ENCODE measurements at places on chromosomes 16 and 17. TPM values are rescaled to one million over a fixed set of nuclear protein-coding genes. Genes with fewer than 3 reads are reported as not detected.

DNA sequence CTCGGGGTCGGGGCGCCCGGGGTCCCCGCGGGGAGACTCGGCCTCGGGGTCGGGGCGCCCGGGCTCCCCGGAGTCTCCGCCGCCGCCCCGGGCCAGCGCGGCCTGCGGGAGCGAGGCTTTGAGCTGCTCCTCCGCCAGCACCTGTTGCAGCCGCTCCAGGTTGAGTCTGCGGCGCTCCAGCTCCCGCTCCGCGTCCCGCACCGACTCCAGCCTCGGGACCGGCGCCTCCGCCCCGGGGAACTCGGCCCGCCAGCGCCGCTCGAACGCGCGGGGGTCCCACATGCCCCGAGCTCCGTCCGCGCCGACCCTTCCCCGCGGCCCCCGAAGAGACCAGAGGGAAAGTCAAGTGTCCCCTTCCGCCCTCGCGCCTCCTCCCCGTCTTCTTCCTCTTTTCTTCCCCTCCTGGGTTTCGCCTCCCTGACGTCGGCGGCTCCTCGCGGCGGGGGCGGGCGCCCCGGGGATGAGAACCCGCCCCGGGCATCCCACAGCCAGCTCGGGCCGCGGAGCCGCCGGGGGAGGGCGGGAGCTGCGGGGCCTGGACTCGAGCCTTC is 40.8 kb upstream of the BHLHA9 start:
- peak; percentile 95 for DNase-seq

- peak; percentile 63 for DNase-seq
These were observed 6.9 kb upstream of the CHMP6 start for GRCh38 chr17:80984749-80985148.

DNA sequence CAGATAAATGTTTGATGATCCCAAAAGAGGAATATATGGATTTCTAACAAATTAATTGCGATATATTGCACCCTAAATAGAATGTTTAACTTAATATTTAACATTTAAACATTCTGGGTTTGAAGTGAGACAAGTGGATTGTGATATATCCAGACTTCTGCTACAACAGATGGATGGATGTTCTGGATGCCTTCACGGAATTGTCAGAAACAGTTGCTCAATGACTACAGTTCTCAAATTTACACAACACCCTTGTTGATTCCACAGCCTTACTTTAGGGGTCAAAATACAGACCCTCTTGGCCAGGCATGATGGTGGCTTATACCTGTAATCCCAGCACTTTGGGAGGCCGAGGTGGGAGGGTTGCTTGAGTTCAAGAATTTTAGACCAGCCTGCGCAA is 250.8 kb downstream of the RBFOX1 start:
- no peak for DNase-seq

GRCh38 chr17:55167024-55167725 is 97.6 kb upstream of the HLF start:
- DNase-seq: no peak

The CCL13 gene
- total RNA-seq: not detected

The CRYM gene
- total RNA-seq: 2.0 TPM

Data from upper lobe of left lung (tissue), 6 donors.